ENCODE measurements at places on chromosomes 6 and 20.

GRCh38 chr6:168368936-168369335 is 49.4 kb upstream of the DACT2 start:
- no peak for DNase-seq

DNA sequence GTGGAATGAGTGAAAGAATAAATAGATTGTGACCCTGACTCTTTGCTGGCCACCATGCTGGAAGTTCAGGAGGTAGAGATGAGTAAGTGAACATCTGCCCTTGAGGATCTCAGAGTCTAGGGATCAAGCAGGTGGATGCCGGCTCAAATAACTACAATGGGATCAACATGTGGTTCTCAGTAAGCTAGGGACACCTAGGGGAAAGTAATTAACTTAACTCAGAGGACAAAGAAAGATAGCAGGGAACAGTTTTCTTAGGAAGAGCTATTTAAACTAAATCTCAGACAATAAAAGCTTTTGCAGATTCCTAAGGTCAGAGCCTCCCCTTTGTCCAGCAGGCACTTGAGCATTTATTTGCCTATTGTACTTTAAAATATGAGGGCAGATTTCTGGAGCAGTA is 29.1 kb downstream of the SLC13A3 start:
- no peak for DNase-seq

- DNase-seq, result no peak
These were observed 122.2 kb downstream of the KIF16B start for GRCh38 chr20:16451001-16451400.

GRCh38 chr20:37699202-37699601 is 5.4 kb downstream of the CTNNBL1 start:
- no peak for DNase-seq

DNA sequence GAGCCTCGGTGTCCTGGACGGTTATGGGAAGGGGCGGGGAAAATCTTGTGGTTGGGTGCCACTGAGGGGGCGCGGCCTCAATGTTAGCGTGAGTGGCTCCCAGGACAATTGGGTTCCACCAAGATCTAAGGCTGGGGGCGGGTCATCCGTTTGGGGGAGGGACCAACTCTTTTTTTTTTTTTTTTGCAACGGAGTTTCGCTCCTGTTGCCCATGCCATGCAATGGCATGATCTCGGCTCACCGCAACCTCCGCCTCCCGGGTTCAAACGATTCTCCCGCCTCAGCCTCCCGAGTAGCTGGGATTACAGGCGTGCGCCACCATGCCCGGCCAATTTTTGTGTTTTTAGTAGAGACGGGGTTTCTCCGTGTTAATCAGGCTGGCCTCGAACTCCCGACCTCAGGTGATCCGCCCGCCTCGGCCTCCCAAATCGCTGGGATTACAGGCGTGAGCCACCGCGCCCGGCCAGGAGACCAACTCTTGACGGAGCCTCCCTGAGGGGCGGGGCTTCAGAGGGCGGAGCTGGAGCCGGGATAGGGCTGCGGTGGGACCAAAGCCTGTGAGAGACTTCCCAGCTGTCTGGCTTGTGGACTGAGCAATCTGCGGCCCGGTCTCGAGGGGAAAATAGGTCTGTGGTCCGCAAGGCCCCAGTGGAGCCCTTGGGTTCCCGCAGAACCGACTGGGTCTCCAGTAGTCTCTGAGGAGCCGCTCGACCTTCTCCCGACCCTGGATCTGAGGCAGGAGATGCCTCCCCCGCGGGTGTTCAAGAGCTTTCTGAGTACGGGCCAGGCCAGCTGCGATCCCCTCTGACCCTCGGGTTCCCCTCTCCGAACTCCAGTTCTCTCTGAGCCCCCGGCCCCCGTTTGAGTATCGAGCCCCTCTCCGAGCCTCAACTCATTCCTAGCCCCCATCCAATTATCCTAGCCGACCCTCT is 1.1 kb downstream of the SPAG4 start:
- peak; percentile 73 for DNase-seq

GRCh38 chr6:45946352-45946751 is 69.3 kb downstream of the CLIC5 start:
- DNase-seq, result no peak

DNA sequence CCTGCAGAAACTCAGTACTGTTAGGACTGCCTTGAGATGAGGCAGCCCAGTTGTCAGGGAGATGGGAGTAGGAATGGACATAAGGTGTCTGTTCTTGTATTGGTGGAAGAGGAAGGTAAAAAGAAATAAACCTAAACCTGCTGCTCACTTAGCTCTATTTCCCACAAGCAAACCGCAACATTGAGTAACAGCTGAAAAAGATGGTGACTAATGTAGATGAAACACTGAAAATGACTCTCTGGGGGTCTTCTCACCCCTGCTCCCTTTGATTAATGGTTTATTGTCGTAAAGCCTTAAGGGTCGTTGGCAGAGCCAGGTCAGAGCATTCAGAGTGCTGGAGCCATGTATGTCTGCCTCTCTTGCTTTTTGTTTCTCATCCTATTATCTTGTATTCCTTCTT is 87.5 kb downstream of the FOXO3 start:
- DNase-seq, result no peak

GRCh38 chr6:158009114-158009891 is 27.6 kb downstream of the SYNJ2 start:
- DNase-seq, result no peak

DNA sequence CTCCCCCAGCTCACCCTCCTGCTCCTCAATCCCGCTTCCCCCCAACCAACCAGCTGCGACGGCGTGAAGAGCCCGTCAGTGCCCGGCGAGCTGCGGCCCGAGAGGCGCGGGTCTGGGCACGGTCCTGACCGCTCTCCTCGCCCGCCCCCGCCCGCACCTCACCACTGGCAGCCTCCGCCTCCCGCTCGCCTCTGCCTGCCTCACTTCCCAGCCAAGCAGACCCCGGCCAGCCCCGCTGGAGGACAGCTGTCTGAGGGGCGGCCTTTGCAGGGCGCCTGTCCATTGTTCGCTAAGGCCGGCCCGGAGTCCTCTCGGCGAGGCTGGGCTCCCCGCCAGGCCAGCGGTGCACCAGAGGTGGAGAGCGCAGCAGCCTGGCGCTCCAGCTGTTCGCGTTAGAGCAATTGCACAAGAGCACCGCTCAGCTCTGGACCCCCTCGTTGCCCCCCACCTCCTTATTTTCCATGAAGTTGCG is 1.3 kb downstream of the SOBP start:
- no peak for DNase-seq

DNA sequence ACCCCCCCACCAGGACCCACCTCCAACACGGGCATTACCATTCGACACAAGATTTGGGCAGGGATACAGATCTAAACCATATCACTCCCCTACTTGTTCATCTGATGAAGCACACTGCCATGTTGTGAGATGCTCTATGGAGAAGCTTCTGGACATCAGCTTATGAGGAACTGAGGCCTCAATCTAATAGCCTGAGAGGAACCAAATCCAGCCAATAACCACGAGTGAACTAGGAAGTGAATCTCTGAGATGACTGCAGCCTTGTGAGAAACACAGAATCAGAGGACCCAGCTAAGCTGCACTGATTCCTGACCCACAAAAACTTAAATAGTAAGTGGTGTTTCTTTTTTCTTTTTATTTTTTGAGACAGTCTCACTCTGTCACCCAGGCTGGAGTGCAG is 21.6 kb upstream of the ZBTB2 start:
- DNase-seq, result no peak

DNA sequence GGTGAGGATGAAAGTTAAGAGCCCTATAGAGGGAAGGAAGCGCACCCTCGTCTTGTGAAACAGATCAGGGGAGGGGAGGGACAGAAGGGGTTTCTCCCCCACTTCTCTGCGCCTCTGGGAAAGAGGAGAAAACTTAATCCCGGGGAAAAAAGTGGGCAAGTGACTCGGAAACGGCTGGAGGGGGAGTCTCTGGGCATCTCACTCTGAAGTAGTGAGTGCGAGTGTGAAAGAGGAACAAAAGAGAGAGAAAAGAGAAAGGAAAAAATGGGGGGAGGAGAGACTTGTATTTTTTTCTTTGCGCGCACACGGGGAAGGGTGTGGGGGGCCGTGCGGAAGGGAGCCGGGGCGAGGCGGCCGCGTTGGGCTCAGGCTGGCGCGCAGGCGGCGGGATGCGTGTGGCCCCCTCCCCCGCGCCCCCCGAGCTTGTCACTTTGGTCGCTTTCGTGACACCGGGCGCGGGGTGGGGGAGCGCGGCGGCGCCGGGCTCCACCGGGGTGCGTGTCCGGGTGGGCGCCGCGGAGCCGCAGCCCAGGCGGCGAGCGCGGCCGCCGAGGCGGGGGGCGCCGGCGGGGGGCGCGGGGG is 454 bp downstream of the L3MBTL3 start:
- no peak for DNase-seq

DNA sequence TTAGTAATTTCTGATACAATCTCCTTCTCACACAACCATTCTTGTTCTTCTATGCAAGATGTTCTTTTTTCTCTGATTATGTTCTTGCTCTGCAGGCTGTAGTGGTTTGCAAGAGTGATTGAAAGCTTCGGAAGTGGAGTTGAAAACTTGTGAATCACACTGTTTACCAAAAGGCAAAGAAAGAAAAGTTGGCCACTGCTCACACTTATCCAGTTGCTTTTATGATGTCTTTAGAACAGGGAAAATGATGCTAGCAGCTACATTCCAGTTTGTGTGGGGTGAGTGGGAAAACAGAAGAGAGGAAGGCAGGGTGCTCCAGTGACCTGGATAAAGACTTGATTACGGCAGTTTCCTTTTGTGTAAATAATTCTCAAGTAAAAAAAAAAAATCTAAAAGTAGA is 583.3 kb downstream of the TENT5A start:
- no peak for DNase-seq

- DNase-seq, result no peak
These were observed 107.5 kb upstream of the SAMD5 start for GRCh38 chr6:147400968-147401367.

GRCh38 chr6:30544666-30545272 is 11.5 kb downstream of the GNL1 start:
- DNase-seq, result peak; percentile 69

GRCh38 chr6:157403686-157404051 is 22.7 kb downstream of the ZDHHC14 start:
- DNase-seq, result no peak

DNA sequence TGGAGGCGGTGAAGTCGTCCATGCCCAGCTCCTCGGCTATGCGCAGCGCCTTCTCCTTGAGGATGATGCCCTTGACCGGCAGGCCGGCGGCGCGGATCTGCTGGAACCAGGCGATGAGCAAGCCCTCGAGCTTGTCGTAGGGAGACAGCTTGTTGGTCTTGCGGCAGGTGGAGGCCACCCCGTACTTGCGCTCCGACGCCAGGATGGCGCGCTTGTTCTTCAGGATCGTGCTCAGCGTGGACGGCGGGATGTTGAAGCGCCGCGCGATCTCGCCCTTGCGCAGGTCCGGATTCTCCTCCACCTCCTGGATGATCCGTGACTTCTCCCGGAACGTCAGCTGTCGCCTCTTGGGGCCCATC is 435 bp downstream of the CENPB start:
- peak; percentile 38 for DNase-seq

GRCh38 chr6:135576055-135576454 is 78.5 kb upstream of the AHI1 start:
- DNase-seq, result no peak

- no peak for DNase-seq
These were observed 215.4 kb downstream of the TSHZ2 start for GRCh38 chr20:53187392-53188068.

- DNase-seq, result no peak
These were observed 584.0 kb downstream of the QKI start for GRCh38 chr6:163998496-163998895.

DNA sequence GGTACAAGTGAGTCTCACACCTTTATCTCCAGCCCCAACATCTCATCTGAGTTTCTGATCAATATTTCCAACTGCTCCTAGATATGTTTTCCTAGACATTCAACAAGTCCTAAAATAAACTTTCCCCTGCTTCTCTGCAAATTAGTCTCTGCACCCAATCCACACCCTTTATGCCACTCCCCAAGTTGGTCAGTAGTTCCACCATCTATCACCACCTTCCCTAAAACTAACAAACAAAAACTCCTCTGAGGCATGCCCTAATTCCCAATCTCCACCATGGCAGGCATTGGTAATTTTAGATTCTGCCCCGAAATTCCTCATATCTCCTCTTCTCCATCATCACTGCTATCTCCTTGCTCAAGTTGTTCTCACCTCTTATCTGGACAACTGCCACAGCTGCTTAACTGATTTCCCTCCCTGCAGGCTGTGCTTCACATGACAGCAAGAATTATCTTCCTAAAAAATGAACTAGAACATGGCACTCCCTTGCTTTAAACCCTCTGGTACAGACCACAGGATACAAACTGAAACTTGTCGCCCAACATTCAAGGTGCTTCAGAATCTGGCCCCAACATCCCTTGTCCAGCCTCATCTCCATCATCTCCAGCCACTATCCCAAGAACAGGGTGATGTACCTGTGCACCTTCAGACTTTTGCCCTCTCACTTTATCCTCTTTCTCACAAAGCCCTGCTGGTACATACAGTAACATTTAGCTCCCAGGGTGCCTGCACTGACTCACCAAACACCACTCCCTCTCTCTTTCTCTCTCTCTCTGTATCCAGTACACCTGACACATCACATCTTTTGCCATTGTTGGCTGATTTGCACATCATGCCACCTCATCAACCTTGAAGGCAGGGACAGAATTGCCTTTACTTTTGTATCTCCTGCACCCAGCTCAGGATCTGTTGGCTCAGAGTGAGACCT is 55.5 kb downstream of the ZHX3 start:
- DNase-seq, result peak; percentile 17

DNA sequence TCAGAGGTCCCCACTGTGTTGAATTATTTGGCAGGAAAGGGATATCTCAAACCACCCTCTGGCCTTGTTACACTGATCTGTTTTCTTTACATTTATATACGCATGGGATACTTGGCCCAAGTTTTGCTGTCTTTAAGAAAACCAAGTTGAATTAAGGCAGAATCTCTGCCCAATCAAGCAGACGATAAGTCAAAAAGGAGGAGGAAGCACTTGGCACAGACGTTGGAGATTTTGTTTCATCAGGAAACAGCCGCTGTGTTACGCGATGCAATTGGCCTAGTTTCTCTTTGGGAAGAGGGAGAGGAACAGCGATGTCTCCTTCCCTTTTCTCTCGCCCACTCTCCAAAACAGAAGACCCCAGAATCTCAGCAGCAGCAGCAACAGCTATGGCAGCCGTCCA is 20.2 kb upstream of the NAA20 start:
- no peak for DNase-seq

GRCh38 chr6:98433325-98434056 is 400.9 kb upstream of the POU3F2 start:
- no peak for DNase-seq

GRCh38 chr20:53343448-53343847 is 250.2 kb downstream of the ZNF217 start:
- DNase-seq, result no peak

- DNase-seq, result no peak
These were observed 17.8 kb upstream of the MLIP start for GRCh38 chr6:54093326-54093948.

DNA sequence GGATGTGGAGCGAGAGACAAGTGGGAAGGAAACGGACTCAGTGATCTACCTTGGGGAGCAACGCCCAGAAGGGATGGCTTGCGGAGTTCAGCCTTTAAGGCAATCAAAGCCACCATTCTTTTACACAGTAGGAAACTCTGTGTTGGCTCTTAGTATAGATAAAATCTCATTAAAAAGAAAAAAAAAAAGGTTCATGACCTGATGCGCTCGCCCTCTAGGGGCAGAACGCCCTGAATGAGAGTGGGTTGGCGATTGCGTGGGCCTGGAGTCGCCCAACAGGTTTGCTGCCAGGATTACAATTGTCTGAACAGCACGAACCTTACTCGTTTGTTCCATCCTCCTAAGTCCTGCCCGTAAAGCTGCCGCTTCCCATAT is 1.2 kb downstream of the TPD52L1 start:
- no peak for DNase-seq

GRCh38 chr6:70547313-70547712 is 19.4 kb upstream of the SDHAF4 start:
- no peak for DNase-seq
